Cortex of kidney (tissue), 1 donor: ENCODE measurements at places on chromosomes 16 and 17.

DNA sequence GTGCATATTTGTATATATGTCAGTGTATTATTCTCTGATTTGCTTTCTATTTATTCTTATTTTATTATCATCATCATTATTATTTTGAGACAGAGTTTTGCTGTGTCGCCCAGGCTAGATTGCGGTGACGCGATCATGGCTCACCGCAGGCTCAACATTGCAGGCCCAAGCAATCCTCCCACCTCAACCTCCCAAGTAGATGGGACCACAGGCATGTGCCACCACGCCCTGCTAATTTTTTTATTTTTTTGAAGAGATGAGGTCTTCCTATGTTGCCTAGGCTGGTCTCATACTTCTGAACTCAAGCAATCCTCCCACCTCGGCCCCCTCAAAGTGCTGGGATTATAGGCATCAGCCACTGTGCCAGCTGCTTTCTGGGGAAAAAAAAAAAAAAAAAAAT is 8.4 kb upstream of the ARHGAP17 start:
- DNase-seq: no peak

DNA sequence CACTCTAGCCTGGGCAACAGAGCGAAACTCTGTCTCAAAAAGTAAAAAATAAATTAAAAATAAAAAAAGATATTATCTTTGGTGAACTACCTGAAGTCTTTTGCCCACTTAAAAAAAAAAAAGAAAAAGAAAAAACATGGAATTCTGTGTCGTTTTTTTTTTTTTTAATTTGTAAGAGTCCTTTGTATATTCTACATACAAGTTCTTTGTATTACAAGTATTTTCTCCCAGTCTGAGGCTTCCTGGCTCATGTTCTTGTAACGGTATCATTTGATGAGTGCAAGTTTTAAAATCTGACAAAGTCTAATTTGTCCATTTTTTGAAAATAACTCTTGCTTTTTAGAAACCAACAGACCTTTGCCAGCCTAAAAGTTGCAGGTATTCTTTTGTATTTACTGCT is 12.2 kb upstream of the CBX2 start:
- no peak for DNase-seq

GRCh38 chr17:34254651-34255380 is at the start of gene CCL2:
CCL2 (plus strand) TSS chr17:34255285; CDS start chr17:34255350, 65 bp downstream.
- DNase-seq: no peak

GRCh38 chr16:59295993-59296736 is 562.0 kb upstream of the GOT2 start:
- DNase-seq: no peak

- no peak for DNase-seq
Measured at GRCh38 chr16:69793526-69793925, 31.4 kb downstream of the WWP2 start.

DNA sequence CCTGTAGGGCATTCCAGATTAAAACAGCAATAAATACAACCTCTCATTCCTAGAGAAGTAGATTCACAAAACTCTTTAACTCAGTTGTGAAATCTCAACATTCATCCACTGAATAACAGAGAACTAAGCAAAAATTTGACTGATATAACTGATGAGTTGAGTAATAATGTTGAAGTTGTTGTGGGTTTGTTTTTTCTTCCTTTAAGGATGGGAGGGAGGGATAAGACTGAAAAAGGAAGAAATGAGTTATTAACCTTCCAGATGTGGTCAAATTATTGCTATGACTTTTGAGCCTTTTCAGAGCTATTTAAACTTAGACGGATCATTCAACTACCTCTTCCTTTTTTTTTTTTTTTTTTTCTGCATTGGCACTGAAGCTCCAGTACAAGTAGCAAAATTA is 38.6 kb downstream of the SKAP1 start:
- DNase-seq: no peak

DNA sequence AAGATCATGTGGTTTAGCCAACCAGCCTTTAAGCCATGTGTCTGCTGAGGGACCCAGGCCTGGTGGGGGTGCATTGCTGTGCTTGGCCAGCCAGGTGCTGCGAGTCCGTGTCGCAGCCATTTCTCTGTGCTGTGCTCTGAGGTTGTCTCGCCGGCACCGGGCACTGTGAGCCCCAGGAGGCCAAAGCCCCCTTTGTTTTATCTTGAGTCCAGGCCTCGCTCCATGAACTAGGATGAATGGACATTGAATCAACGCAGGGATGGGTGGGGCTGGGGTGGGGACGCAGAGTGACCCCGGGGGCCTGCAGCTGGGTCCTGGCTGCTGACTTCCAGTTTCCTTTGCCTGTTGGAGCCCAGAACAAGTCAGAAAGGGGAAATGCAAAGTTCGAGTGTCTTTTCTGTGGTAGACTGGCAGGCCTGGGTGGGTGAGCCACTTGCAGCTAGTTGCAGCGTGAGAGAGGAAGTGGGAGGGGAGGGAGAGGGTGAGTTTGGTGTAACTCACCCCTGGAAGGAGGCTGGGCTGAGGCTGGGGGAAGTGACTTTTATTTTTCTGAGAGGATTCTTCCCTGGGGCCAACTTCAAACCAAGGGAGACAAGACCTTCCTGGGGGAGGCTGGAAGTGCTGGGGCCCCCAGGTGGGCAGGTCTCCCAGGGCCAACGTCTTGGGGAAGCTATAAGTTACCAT is 324.7 kb downstream of the SEC14L1 start:
- DNase-seq: no peak

DNA sequence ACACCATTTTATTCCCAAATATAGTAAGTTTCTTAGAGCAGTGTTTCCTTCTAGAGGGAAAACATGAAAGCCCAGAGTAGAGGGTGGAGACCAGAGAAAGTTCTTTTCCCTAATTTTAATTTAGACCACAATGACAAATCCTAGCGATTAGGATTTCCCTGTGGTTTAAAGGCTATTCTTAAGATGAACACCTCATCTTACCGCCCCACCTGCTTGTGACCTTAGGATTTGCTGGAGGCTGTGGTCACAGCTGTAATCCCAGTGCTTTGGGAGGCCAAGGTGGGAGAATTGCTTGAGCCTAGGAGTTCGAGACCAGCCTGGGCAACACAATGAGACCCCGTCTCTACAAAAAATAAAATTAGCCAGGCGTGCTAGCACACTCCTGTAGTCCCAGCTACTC is 51.1 kb downstream of the GPRC5B start:
- DNase-seq: no peak

- DNase-seq: no peak
Measured at GRCh38 chr16:2092866-2093265, 42.8 kb downstream of the PKD1 start.

DNA sequence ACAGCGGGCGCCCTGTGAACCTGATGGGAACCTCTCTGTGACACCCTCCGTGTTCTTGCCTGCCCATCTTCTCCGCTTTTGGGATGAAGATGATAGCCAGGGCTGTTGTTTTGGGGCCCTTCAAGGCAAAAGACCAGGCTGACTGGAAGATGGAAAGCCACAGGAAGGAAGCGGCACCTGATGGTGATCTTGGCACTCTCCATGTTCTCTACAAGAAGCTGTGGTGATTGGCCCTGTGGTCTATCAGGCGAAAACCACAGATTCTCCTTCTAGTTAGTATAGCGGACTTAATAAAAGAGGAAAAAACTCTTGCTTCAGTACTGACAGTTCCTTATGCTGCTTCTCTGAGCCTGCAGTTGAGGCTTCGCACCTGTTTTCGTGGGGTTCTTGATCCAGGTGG is 10.5 kb downstream of the CDK5RAP3 start:
- no peak for DNase-seq

DNA sequence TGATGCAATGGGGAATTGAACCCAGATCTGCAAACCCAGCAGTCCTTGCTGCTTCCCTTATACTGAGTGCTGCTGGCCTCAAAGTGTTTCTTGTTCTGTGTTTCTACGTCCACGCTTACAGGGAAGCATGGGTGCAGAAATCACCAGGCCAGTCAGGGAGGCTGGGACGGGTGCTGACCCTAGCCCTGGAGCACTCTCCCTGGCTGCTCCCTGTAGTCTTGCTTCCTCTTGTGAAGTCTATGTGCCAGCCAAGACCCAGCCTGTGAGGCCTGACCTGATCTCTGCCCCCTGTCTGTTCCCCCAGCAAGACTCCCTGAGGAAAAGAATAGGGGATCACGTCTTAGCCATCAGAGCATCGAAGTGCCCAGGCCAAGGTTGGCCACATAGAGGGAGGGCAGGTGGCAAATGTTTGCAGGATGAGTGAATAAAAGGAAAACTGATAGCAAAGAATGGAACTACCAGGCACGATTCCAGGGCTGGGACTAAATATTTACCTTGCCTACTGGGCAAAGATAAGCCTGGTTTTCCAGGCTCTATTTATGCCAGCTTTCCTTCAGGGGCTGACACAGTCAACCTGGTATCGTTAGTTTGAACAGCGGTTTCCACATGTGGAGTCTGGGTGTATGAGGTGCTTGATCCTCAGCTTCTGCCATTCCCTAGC is 41.2 kb upstream of the RHOT1 start:
- DNase-seq: no peak

GRCh38 chr16:85345129-85345639 is 232.9 kb upstream of the CIBAR2 start:
- DNase-seq: no peak

DNA sequence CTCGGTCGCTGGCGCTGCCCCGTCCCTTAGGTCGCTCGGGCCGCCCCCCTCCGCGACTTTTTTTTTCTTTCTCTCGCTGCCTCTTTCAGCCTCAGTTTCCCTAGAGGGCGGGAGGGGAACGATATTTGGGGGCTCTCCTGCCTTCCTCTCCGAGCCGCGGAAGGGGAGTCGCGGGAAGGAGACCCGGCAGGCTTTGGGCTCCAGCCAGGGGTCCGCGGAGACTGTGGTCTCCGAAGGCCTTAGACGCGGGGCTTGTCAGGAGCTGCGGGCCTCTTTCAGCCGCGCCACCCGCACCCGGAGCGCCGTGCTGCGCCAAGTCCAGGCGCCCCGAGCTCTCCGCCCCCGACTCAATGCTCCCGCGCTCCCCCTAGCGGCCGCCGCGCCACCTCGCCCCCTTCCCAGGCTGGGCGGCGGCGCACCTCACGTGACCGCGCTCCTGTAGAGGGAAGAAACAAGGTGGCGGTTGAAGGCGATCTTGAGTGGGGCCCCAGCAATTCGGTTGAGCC is at the start of gene LRRC37B:
Gene LRRC37B (plus strand): TSS at position 427 of the 506 bp plus-strand sequence. CDS start 14,010 bp downstream, outside the sequence.
- no peak for DNase-seq

DNA sequence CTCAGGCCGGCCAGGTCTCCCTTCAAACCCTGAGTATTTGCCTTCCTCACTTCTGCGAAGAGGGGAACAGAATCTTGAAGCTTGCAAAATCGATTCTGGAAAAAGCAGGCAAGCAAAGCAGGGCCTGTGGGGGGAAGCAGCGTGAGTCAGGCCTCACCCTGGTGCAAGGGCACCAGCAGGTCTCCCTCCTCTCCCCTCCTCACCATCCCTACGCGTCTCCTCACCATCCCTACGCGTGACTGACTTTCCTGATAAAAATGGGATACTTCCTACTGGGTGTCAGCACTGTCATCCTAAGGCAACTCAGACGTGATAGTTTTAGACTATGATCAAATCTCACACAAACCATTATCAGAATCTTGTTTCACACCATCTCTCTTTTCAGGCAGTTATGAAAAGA is 12.1 kb downstream of the CMTM3 start:
- no peak for DNase-seq

GRCh38 chr16:83810901-83811300 is 3.1 kb downstream of the HSBP1 start:
- no peak for DNase-seq

DNA sequence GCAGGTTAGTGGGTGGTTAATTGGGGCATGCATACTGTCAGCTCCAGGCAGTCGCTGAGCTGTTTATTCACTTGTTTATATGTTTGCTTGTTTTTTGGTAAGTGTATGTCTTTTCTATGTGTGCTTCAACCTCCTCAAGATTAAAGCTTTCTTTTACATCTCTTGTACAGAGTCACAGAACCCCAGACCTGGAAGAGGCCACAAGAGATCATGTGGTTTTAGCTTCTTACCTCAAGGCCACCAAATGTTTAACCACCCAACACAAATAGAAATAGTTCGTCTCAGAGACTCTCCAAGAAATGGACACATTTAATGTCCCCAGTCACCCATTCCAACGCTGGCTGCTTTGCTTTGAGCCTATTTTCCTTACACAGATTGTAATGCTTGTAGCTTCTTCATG is 11.8 kb upstream of the TMEM98 start:
- no peak for DNase-seq

GRCh38 chr17:3957735-3958599 is 6.3 kb downstream of the ATP2A3 start:
- no peak for DNase-seq

GRCh38 chr17:51387582-51387981 is 127.2 kb downstream of the UTP18 start:
- no peak for DNase-seq

DNA sequence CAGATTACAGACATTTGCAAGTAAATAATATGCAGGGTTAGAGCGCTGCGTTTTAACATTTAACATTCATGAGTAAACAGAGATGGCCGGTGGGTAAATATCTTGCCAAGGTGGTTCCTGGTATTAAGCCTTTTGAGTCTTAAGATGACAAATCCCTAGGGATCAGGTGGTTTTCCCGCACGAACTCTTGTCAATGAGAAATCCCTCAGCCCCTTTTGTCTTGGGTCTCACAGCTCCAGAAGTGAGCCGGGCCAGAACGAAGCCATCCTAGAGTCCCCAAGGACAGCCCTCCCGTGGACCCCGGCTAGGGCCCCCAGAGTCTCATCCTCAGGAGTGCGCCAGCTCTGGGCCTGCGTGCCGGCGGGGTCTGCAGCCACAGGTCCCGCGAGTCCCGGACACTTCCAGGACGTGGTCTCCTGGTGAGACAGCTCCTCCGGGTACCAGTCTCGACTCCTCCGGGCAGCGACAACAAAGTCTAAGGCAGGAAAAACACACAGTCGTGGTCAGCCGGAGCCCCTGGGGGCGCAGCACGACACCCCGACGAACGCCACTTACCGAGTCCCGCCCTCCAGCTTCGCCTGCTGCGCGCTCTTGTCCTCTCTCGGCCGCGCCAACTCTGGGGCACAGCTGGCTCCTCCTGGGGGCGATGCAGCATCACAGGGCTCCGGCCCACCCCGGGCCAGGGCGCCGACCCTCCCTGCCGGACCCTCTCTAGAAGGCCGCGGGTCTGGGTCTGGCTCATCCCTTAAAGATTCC is 13.3 kb downstream of the MIS12 start:
- no peak for DNase-seq

- no peak for DNase-seq
Measured at GRCh38 chr17:59914274-59914854, 21.4 kb downstream of the RPS6KB1 start.

GRCh38 chr17:43579566-43580140 is 33.5 kb upstream of the ETV4 start:
- DNase-seq: no peak

- DNase-seq: no peak
Measured at GRCh38 chr16:55035956-55036355, 105.3 kb downstream of the IRX5 start.
